ENCODE measurements at places on chromosomes 2 and 18. TPM values are rescaled to one million over a fixed set of nuclear protein-coding genes. Genes with fewer than 3 reads are reported as not detected.

Gene SMARCAL1
- total RNA-seq = 28.5 TPM

Gene SLC9A2
- not detected for total RNA-seq

Gene C2orf49
- 20.1 TPM for total RNA-seq

Gene ALPP
- total RNA-seq = not detected

Gene FBLN7
- total RNA-seq = 14.7 TPM

Gene SLC8A1
- total RNA-seq = 0.73 TPM
